ENCODE measurements at places on chromosomes 12 and 14. TPM values are rescaled to one million over a fixed set of nuclear protein-coding genes. Genes with fewer than 3 reads are reported as not detected.

IL31 gene
- polyA plus RNA-seq, result not detected

KLRG1 gene
- polyA plus RNA-seq, result 13.1 TPM

KLRD1 gene
- 0.10 TPM for polyA plus RNA-seq

CACNA1C gene
- polyA plus RNA-seq, result 30.4 TPM

MEG3 gene
- not detected for polyA plus RNA-seq
